Activated CD4-positive, alpha-beta T cell treated with anti-CD3 and anti-CD28 coated beads for 36 hours (primary cell): ENCODE measurements at places on chromosomes 7 and 10. TPM values are rescaled to one million over a fixed set of nuclear protein-coding genes. Genes with fewer than 3 reads are reported as not detected.

THAP5 gene
- total RNA-seq, result 30.1 TPM

CISD1 gene
- total RNA-seq, result 29.9 TPM

C10orf67 gene
- total RNA-seq, result 0.16 TPM

NPC1L1 gene
- 0.04 TPM for total RNA-seq

SFTPD gene
- total RNA-seq, result not detected

PRKG1 gene
- total RNA-seq, result not detected

C10orf53 gene
- total RNA-seq, result not detected

SLC18A3 gene
- total RNA-seq, result not detected

ZWINT gene
- total RNA-seq, result 75.1 TPM

ITIH5 gene
- total RNA-seq, result not detected

NYAP1 gene
- 0.56 TPM for total RNA-seq

PRLHR gene
- total RNA-seq, result not detected

GHRHR gene
- total RNA-seq, result not detected

IFIT3 gene
- total RNA-seq, result 19.2 TPM

DNAJC9 gene
- total RNA-seq, result 45.4 TPM

FEZF1 gene
- total RNA-seq, result not detected

SPDYE5 gene
- total RNA-seq, result not detected

GRIFIN gene
- total RNA-seq, result not detected

WASHC2C gene
- 33.8 TPM for total RNA-seq

ENTPD1 gene
- total RNA-seq, result not detected

C10orf71 gene
- not detected for total RNA-seq

SLC13A4 gene
- not detected for total RNA-seq

GPR146 gene
- 4.7 TPM for total RNA-seq

AUTS2 gene
- 3.0 TPM for total RNA-seq

PRSS37 gene
- total RNA-seq, result not detected

EGR2 gene
- total RNA-seq, result 53.9 TPM

CYREN gene
- 32.6 TPM for total RNA-seq

ADAM8 gene
- total RNA-seq, result 124 TPM

HHEX gene
- 0.11 TPM for total RNA-seq

HOXA5 gene
- not detected for total RNA-seq

SFRP4 gene
- not detected for total RNA-seq

ACSM6 gene
- total RNA-seq, result not detected

MYH16 gene
- not detected for total RNA-seq

BTBD16 gene
- not detected for total RNA-seq

GLI3 gene
- 0.30 TPM for total RNA-seq
